ENCODE measurements at places on chromosomes 16 and 17. TPM values are rescaled to one million over a fixed set of nuclear protein-coding genes. Genes with fewer than 3 reads are reported as not detected.

The RNF222 gene
- total RNA-seq = not detected

GRCh38 chr16:89507214-89507833 lies 879 bp upstream of the SPG7 start:
- DNase-seq = no peak

DNA sequence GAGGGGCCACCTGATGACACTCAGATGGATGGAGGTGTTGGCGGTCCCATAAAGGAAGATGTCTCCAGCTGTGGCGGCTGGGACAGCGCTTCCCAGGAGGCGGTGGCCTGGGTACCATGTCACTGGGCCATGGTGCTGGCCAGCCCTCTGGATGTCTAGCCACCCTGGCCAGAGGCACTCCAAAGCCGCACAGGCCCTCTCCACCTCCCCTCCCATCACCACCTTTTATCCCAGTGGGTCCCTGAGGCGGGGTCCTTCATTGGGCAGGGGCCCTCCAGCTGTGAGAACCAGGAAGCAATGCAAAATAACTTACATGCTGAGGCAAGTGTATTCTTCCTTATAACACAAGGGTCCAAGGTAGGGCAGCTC lies 23.1 kb downstream of the RAB11FIP4 start:
- DNase-seq = no peak

- no peak for DNase-seq
Measured at GRCh38 chr16:64580558-64580957, 541.3 kb downstream of the CDH11 start.

DNA sequence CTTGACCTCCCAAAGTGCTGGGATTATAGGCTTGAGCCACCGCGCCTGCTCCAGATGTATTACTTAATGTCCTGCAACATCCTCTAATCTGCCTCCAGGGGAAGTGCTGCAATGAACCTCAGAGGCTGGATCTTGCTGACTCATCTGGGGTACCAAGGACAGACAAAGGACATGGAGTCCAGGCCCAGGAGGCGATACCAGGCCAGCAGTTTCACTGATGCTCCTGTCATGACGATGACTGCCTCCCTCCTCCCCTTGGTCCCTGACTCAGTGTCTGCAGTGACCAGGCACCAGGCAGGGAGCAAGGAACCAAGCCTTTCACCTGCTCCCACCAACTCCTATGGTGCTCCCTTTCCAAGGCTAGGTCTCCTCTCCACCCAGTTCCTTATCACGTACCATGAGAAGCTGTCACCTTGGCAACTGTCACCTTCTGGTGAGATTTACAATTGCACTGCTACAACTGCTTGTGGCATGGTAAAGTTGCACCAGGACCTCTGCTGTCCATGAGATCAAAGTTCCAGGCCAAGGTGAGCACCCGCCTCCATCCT lies 21.6 kb upstream of the PHOSPHO1 start:
- DNase-seq = no peak

- DNase-seq = no peak
Measured at GRCh38 chr17:74569020-74570003, 2.0 kb upstream of the CD300H start.

GRCh38 chr16:30136971-30137605 lies 14.1 kb upstream of the MAPK3 start:
- DNase-seq = no peak

DNA sequence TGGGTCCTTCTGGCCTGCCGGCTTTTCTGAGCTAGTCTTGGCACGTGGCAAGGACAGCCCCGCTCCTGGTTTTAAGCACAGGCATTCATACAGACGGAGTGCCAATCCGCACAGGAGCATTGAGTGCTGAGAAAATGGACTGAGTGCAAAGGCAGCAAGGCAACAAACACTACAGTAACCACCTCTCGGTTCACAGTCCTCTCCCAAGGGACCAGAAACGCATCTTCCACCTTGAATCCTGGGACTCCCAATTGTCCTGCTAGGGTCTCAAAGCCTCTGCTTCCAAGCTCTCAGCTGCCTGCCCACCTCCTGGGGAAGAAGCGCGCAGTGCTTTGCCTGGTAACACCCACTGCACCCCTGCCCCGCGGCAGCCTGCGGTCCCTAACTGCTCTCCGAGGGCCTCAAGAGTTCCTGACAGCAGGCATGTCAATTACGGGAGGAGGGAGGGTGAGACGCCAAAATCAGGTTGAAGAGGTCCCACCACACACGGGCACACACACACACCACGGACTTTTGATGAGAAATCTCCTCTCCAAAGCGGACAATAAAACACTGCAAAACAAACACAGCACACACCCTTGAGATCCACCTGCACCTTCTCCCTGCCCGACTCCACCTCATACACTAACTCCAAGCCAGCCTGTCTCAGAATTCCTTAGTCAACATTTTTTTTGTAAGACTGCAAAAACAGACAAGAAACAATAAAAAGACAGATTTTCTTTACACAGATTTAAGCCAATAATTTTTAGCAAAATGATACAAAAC lies 15.0 kb downstream of the SLC16A3 start:
- DNase-seq = no peak

GRCh38 chr16:85193876-85194275 lies 81.6 kb upstream of the CIBAR2 start:
- DNase-seq = no peak

DNA sequence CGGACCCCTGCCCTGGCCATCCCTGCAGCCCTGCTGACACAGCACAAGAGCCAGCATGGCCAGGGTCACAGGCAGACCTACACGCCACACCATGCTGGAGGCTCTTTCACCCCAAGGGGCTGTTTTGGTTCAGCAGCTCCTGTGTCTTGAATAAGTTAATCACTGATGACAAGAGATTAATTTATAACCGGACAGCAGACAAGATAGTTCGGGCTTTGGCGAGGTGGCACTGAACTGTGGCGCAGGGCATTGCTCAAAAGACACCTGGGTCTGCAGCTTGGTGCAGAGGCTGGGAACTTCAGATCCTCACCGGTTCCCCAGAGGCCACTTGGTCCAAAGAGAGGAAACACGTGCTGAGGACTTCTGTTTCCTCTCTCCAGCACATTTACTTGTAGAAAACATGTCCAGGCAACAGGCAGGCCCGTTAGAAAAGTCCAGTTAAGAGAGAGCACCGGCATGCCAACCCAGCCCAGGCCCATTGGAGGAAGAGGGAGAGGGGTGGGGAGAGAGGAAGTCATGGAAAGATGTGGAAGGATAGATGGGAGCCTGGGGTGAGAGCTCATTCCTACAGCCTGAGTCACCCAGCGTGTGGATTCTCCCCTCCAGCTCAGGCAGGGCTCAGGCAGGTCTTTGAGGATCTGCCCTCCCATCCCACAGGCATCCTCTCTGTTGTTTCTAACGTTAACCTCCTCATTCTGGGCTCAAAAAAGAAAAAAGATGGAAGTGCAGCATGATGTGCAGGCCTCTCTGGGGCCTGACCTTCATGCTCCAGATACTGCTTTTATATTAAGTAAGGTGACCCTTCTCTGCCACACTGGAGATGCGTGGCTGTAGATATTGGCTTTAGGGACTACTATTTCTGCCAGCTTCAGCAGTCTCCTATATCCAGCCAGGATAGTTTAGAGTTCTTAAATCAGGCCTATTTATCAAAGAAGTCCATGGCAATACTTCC lies 80.0 kb upstream of the HNF1B start:
- DNase-seq = peak; percentile 78

GRCh38 chr17:19330271-19330670 lies 32.3 kb downstream of the B9D1 start:
- DNase-seq = no peak

DNA sequence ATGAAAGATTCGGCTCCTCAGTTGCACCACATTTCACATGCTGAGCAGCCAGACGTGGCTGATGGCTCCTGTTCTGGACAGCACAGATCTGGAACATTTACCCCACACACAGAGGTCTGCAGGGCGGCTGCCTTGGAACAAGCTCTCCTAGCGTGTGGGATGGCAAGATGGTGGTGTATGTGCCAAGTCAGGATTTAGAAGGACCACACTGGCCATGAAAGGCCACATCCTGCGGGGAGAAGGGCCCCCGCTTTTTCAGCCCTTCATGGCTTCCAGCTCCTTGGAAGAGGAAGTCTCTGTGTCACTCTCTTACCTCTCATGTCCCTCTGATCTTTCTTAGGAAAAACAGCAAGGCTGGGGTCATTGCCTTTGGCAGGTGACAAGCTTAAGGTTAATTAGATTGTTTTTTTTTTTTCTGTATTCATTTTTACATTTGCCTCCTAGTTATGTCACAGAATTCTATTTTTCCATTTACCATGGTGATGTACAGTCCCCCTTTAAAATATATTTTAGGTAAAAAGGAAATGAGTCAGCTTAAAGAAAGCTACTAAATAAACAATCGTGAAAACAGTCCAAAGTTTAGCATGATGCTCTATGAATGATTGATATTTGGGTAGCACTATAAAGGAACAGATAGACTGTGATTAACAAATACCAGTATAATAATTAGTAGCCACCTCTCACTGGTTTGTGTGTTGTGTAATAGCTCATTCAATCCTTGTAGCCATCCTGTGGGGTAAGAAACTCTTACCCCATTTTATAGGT lies 396.6 kb downstream of the CPPED1 start:
- DNase-seq = peak; percentile 17
